AG04450 (cell line): ENCODE measurements at places on chromosomes 12 and 14. TPM values are rescaled to one million over a fixed set of nuclear protein-coding genes. Genes with fewer than 3 reads are reported as not detected.

COCH gene
- 0.17 and 0.19 TPM in 2 replicates for polyA plus RNA-seq

BMP4 gene
- 20.8 and 25.4 TPM in 2 replicates for polyA plus RNA-seq

ANKS1B gene
- polyA plus RNA-seq = 0.17 and 0.22 TPM in 2 replicates

KRT78 gene
- not detected in 2 replicates for polyA plus RNA-seq

CD163L1 gene
- 0.36 and 0.82 TPM in 2 replicates for polyA plus RNA-seq

PPP1R36 gene
- polyA plus RNA-seq = 0.31 and 0.38 TPM in 2 replicates

AHNAK2 gene
- polyA plus RNA-seq = 10.0 and 10.5 TPM in 2 replicates
